ENCODE measurements at places on chromosomes 3 and 15. TPM values are rescaled to one million over a fixed set of nuclear protein-coding genes. Genes with fewer than 3 reads are reported as not detected.

The PRTG gene
- total RNA-seq, result 8.2 TPM

The AHSG gene
- 0.11 TPM for total RNA-seq

The TMEM212 gene
- not detected for total RNA-seq

The SAMMSON gene
- total RNA-seq, result not detected

The C2CD4B gene
- not detected for total RNA-seq

The HRG gene
- not detected for total RNA-seq

The SERPINI2 gene
- not detected for total RNA-seq

The GTPBP8 gene
- total RNA-seq, result 16.4 TPM
